ENCODE measurements at places on chromosomes 4 and X. TPM values are rescaled to one million over a fixed set of nuclear protein-coding genes. Genes with fewer than 3 reads are reported as not detected.

XAGE3 gene
- not detected for total RNA-seq

- no peaks in the 10 kb centered on the region for H3K36me3 ChIP-seq
- no peak overlapping the region for H3K4me3 ChIP-seq
- no peaks in the 10 kb centered on the region for H3K27me3 ChIP-seq
- DNase-seq, result no peak
- no peak overlapping the region for H3K27ac ChIP-seq
- peaks cover 10% of the 10 kb centered on the region for H3K4me1 ChIP-seq
These were observed 25.1 kb upstream of the PLAC8 start for GRCh38 chr4:83139514-83140156.

GRCh38 chrX:133987188-133987587 is 1.8 kb upstream of the GPC3 start:
- no peak overlapping the region for H3K4me3 ChIP-seq
- DNase-seq, result no peak
- H3K27ac ChIP-seq, result no peak overlapping the region

GRCh38 chr4:52643785-52644244 is 15.3 kb downstream of the USP46 start:
- H3K4me1 ChIP-seq, result no peaks in the 10 kb centered on the region
- H3K27me3 ChIP-seq, result no peaks in the 10 kb centered on the region
- no peak overlapping the region for H3K4me3 ChIP-seq

DNA sequence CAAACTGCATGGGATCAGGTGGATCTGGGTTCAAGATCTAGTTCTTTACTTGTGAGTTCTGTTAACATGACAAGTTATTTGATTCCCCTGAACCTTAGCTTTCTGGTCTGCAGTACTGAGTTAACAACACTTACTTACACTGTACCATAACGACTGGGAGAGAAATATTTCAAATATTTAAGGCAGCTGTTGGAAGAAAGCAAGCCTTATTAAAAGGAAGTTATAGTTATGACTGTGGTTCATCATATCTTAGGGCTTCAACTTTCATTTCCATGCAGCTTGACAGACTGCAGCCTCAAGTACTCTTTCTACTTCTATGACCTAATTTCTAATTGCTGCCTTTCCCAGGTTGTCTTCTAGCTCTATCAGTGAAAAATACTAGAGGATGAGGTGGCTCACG is 40.0 kb upstream of the PDGFRA start:
- no peak overlapping the region for H3K27ac ChIP-seq
- H3K4me1 ChIP-seq, result no peaks in the 10 kb centered on the region
- no peaks in the 10 kb centered on the region for H3K36me3 ChIP-seq

GRCh38 chrX:18290200-18290599 is 64.3 kb downstream of the SCML2 start:
- no peak for DNase-seq
- H3K27me3 ChIP-seq, result no peaks in the 10 kb centered on the region
- H3K36me3 ChIP-seq, result no peaks in the 10 kb centered on the region
- no peak overlapping the region for H3K27ac ChIP-seq

DNA sequence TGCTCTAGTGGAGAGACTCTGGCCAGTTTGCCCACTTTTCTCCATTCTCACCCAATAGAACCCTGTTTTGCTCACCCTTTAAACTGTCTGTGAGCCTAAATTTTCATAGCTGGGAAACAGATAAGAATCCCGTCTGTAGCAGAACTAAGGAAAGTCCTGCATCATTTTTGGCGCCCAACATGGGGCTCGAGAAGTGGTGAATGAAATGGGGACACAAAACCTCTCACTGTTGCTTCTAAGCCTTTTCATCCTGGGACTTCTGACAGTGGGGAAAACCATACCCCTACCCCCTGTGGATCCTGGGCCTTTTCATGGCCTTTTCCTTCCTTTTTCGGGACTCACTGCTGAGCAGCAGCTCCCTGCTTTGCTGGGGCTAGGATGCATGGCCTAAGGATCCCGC is 189.9 kb downstream of the INPP4B start:
- no peak overlapping the region for H3K27ac ChIP-seq
- no peak overlapping the region for H3K4me3 ChIP-seq
- no peak for DNase-seq
- H3K27me3 ChIP-seq, result no peaks in the 10 kb centered on the region
- no peaks in the 10 kb centered on the region for H3K36me3 ChIP-seq

RIBC1 gene
- 1.2 TPM for total RNA-seq

GRCh38 chr4:147674496-147674895 is 9.5 kb downstream of the PRMT9 start:
- no peak for DNase-seq
- H3K27ac ChIP-seq, result no peak overlapping the region
- H3K4me1 ChIP-seq, result no peaks in the 10 kb centered on the region
- no peaks in the 10 kb centered on the region for H3K27me3 ChIP-seq
- no peak overlapping the region for H3K4me3 ChIP-seq

DNA sequence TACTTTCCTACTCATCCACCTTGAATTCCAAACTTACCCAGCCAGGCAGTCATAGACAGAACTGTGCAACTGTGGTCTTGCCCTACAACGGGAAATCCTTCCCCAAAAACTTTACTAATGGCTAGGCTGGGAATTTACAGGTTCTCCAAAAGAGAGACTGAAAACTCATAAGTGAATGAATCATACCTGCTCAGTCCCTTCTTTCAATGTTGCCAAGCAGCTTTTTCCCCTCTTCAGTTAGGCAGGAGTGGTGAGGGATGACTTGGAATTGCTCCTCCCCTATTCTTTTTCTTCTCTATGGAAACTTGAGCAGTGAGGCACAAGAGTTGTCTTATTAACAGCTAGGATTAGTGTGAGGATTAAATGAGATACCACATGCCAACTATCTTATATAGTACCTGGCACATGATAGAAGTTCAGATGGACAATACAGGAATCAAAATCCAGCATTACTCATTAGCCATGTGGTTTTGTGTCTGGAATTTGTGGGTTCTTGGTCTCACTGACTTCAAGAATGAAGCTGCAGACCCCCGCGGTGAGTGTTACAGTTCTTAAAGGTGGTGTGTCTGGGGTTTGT is 105.9 kb downstream of the TEX13A start:
- no peaks in the 10 kb centered on the region for H3K27me3 ChIP-seq
- H3K4me1 ChIP-seq, result no peaks in the 10 kb centered on the region
- H3K36me3 ChIP-seq, result no peaks in the 10 kb centered on the region
- no peak for DNase-seq
- H3K27ac ChIP-seq, result no peak overlapping the region

DNA sequence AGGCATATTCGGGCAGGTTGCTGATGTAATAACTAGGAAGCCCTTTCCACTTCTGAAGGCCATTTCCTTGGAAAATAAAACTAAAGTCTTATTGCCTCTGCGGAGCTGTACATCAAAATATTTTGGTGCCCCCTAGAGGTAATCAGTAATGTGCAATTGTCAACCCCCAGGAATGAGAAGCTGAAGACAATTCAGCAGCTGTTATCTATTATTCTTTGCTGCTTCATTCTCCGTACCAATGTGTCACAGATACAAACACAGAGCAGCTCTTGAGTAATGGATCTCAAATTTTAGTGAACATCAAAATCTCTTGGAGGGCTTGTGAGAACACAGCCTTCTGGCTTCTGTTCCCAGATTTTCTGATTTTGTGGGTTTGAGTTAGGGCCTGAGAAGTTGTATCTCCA is 3.5 kb upstream of the SLIT2 start:
- H3K27ac ChIP-seq, result no peak overlapping the region
- H3K36me3 ChIP-seq, result no peaks in the 10 kb centered on the region
- no peaks in the 10 kb centered on the region for H3K4me1 ChIP-seq
- no peak overlapping the region for H3K4me3 ChIP-seq

MAGEB10 gene
- not detected for total RNA-seq

- H3K4me1 ChIP-seq, result no peaks in the 10 kb centered on the region
- H3K27me3 ChIP-seq, result no peaks in the 10 kb centered on the region
- H3K36me3 ChIP-seq, result no peaks in the 10 kb centered on the region
- no peak overlapping the region for H3K4me3 ChIP-seq
- H3K27ac ChIP-seq, result no peak overlapping the region
- DNase-seq, result no peak
These were observed 84.7 kb downstream of the SH3BGRL start for GRCh38 chrX:81286608-81287007.

PDE5A gene
- total RNA-seq, result 0.20 TPM

LRP2BP gene
- total RNA-seq, result 0.35 TPM

MAGEB6B gene
- not detected for total RNA-seq

DNA sequence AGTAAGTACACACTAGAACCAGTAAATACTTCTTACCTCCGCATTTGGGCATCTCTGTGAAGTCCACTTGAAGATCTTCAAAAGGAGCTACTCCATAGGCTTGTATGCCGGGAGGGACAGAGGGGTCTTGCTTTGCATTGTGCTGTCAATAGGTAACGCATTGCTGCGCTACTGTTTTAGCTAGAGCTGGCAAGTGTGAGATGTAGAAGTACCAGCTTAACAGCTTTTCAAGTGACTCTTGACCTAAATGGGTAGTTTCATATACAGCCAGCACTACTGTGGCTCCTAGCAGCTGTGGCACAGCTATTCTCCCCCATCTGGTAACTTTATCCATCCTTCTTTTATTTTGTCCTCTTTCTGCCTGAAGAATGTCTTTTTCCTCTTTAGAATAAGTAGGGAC is 205.3 kb upstream of the KLF8 start:
- no peak overlapping the region for H3K4me3 ChIP-seq
- no peaks in the 10 kb centered on the region for H3K36me3 ChIP-seq
- H3K4me1 ChIP-seq, result no peaks in the 10 kb centered on the region
- no peaks in the 10 kb centered on the region for H3K27me3 ChIP-seq
- no peak overlapping the region for H3K27ac ChIP-seq

DNA sequence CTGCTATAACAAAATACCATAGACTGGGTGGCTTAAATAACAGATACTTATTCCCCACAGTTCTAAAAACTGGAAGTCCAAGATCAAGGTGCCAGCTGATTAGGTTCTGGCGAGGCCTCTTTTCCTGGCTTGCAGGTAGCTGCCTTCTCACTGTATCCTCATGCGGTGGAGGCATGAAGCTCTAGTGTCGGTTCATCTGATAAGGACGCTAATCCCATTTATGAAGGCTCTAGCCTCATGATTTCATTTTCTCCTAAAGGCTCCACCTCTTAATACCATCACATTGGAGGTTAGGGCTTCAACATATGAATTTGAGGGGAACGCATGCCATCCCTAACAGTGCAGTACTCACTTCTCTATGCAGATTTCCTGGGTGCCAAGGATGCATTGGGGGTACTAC is 57.9 kb upstream of the STIM2 start:
- H3K27ac ChIP-seq, result no peak overlapping the region
- H3K4me3 ChIP-seq, result no peak overlapping the region
- H3K27me3 ChIP-seq, result no peaks in the 10 kb centered on the region
- H3K36me3 ChIP-seq, result no peaks in the 10 kb centered on the region
- DNase-seq, result no peak

GRCh38 chr4:185011408-185011807 is 6.9 kb upstream of the HELT start:
- H3K36me3 ChIP-seq, result no peaks in the 10 kb centered on the region
- H3K4me1 ChIP-seq, result no peaks in the 10 kb centered on the region
- H3K27me3 ChIP-seq, result peaks cover 15% of the 10 kb centered on the region
- H3K27ac ChIP-seq, result no peak overlapping the region
- H3K4me3 ChIP-seq, result no peak overlapping the region

TLR1 gene
- 2.1 TPM for total RNA-seq

- H3K27me3 ChIP-seq, result no peaks in the 10 kb centered on the region
- no peak overlapping the region for H3K4me3 ChIP-seq
- no peak overlapping the region for H3K27ac ChIP-seq
- no peak for DNase-seq
- no peaks in the 10 kb centered on the region for H3K4me1 ChIP-seq
- H3K36me3 ChIP-seq, result no peaks in the 10 kb centered on the region
These were observed 68.9 kb downstream of the COL25A1 start for GRCh38 chr4:109233570-109233969.

- H3K4me3 ChIP-seq, result no peak overlapping the region
- H3K36me3 ChIP-seq, result no peaks in the 10 kb centered on the region
- no peak for DNase-seq
These were observed 68.4 kb downstream of the GPAT3 start for GRCh38 chr4:83604321-83604720.

DNA sequence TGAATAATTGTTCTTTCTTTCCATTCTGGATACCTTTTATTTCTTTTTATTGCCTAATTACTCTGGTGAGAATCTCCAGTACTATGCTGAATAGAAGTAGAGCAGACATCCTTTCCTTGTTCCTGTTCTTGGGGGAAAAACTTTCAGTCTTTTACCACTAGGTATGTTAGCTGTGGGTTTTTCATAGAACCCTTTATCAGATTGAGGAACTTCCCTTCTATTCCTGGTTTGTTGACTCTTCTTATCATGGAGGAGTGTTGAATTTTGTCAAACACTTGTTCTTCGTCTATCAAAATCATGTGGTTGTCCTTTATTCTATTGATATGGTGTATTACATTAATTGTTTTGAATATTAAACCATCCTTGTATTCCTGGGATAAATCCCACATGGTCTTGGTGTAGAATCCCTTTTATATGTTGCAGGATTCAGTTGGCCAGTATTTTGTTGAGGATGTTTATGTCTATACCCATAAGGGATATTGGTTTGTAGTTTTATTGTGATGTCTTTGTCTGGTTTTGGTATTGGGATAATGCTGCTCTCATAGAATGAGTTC is 23.6 kb downstream of the SH3BP2 start:
- H3K4me3 ChIP-seq, result peak overlapping the region; percentile 34
- H3K4me1 ChIP-seq, result peaks cover 75% of the 10 kb centered on the region
- no peak overlapping the region for H3K27ac ChIP-seq
- no peak for DNase-seq
- peaks cover 4% of the 10 kb centered on the region for H3K36me3 ChIP-seq
- no peaks in the 10 kb centered on the region for H3K27me3 ChIP-seq

DNA sequence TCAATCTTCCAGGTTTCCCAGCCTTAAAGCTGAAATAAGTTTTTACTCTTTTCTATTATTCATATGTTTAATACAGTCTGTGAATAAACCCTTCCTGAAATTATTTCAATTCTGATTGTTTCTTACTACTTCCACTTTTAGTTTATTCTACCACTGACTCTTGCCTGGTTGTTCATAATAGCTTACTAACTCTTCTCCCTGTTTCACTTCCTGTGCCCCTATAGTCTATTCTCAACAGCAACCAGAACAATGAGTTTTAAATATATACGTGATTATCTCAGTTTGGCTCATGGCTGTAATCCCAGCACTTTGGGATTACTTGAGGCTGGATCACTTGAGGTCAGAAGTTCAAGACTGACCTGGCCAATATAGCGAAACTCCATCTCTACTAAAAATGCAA is 408.0 kb upstream of the SPOCK3 start:
- no peaks in the 10 kb centered on the region for H3K4me1 ChIP-seq
- no peak for DNase-seq
- no peaks in the 10 kb centered on the region for H3K27me3 ChIP-seq
- no peaks in the 10 kb centered on the region for H3K36me3 ChIP-seq
- H3K4me3 ChIP-seq, result no peak overlapping the region

- H3K27me3 ChIP-seq, result no peaks in the 10 kb centered on the region
- no peak overlapping the region for H3K27ac ChIP-seq
- no peak overlapping the region for H3K4me3 ChIP-seq
- H3K4me1 ChIP-seq, result no peaks in the 10 kb centered on the region
- DNase-seq, result no peak
These were observed 289.7 kb downstream of the SHOX start for GRCh38 chrX:920234-920799.

GRCh38 chrX:38664285-38664684 is 102.9 kb downstream of the TSPAN7 start:
- no peaks in the 10 kb centered on the region for H3K36me3 ChIP-seq
- DNase-seq, result no peak
- H3K27me3 ChIP-seq, result no peaks in the 10 kb centered on the region
- no peaks in the 10 kb centered on the region for H3K4me1 ChIP-seq

GRCh38 chrX:136353526-136354093 is 52.8 kb downstream of the ADGRG4 start:
- no peaks in the 10 kb centered on the region for H3K4me1 ChIP-seq
- no peaks in the 10 kb centered on the region for H3K27me3 ChIP-seq
- DNase-seq, result no peak
- H3K36me3 ChIP-seq, result no peaks in the 10 kb centered on the region
